Fibroblast of skin of right biceps (primary cell): ENCODE measurements at places on chromosomes 3 and 15.

DNA sequence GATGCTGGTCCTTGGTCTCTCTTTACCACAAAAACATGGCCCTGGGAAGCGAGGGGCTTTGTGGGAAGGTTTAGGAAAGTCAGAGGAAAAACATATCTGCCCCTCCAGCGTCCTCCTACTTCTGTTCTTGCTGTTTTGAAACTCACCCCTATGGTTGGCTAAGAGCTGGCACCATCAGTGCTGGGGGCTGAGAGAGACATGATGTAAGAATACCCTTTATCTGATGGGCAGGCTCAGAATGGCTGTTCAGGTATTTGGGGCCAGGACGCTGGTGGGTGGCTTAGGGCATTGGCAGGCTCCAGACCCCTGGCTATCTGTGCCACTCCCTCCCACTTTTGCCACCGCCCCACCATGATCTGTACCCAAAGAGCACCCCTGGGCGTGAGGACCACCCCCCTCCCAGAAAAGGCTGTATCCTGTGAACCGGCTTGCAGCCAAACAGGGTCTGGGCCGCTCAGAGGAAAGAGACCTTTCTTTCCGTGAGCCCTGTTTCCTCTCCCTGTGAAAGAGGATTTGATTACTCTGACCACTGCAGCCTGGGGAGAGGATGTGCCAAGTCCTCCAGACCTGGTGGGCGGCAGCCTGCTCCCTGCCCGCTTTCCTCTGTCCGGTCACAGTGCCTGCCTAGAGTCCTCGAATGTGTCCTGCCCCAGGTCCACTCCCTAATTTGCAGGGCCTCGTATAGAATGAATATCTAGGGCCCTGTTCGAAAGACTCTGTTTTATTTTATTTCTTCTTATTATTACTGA lies 61.3 kb upstream of the SLC6A6 start:
- DNase-seq = no peak

GRCh38 chr15:100902436-100903167 lies 16.6 kb upstream of the LRRK1 start:
- DNase-seq = peak; percentile 81

- no peak for DNase-seq
These were observed 54.8 kb downstream of the ZBTB38 start for GRCh38 chr3:141422961-141423582.

DNA sequence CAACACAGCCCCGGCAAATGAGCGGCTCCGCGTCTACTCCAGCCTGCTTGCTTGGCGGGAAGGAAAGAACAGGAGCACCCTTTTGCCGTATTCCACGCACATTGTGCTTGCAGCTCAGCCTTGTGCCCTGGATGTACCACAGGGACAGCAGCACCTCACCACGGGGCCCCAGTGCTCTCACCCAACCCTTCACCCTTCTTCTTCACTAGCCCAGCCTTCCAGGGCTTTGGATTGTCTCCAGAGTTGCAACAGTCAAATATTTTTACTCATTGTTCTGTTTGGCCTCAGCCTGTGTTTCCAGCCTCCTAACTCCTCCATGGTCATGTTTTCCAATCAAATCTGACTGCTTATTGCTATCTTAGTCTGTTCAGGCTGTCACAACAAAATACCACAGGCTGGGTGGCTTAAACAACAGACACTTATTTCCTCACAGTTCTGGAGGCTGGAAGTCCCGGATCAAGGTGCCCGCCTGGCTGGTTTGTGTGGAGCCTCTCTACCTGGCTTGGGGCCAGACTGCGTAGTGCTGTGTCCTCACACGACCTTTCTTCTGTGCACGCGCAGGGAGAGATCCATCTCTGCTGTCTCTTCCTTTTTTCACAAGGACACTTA lies 79.2 kb upstream of the ABHD17C start:
- peak; percentile 63 for DNase-seq

DNA sequence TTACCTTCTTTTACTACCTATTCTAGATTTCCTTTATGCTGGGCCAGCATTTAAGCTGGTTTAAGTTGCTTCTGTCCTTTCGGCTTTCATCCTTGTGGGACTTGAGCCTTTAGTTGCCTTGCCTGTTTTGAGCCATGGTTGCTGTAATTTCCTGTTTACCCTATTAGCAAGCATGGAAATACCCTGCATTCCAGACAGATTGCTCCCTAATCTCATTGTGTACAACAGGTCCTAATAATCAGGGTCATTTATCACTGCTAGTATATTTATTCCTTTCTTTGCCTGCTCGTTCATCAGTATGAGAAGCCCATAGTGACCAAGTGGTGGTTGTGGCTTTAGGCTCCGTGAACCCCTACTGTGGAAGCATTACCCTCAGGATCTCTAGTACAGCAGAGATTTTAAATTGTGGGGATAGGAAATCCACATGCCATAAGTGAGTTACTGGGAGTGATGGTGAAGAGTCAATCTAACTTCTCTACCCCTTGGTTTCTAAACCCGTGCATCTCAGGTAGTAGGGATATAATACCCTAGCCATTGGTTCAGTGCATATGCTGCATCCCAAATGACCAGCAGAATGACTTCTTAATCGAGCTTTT lies 31.9 kb downstream of the NCK1 start:
- DNase-seq = peak; percentile 50

GRCh38 chr15:75714195-75714594 lies 1.5 kb upstream of the CSPG4 start:
- DNase-seq = no peak

GRCh38 chr3:159668990-159669476 lies 319.6 kb upstream of the IL12A start:
- peak; percentile 71 for DNase-seq

DNA sequence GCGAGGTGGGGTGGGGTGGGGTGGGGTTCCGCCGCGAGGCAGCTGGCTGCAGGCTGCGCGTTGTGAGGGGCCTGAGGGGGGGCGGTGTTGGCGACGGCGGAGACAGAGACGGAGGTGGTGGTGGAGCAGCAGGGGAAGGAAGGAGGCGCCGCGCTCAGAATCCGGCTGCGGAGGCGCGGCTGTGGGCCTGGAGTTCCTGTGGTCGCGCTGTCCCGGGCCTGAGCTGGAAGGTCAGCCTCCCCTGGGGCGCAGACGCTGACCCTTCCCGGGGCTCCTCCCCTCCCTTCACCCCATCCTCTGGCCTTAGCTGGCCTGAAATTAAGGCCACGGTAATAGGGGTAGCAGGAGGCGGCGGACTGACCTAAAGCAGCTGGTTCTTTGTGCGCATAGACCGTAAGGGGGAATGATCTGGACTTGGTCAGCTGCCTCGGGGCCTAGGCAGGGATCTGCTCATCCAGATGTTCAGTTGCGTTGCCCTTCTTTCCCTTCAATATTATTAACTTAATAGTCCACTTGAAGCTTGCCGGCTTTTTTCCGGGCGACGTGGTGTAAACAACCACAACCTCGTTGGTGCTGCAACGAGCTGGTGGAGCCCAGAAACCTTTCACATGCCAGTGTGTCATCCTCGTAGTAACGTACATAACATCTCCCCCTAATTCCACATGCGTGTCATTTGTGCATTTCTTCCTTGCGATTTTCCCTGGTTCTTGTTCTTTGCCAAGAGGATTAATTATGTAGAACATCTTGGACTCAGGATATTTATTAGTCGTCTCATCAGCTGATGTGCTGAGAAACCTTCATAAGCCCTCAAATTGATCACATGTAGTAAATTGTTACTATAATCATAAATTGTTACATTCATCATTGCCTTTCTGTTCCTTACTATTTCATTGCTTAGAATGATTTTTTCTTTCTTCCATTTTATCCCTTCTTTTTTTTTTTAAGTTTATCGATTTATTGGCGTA lies 626 bp downstream of the SEC62 start:
- peak; percentile 36 for DNase-seq

DNA sequence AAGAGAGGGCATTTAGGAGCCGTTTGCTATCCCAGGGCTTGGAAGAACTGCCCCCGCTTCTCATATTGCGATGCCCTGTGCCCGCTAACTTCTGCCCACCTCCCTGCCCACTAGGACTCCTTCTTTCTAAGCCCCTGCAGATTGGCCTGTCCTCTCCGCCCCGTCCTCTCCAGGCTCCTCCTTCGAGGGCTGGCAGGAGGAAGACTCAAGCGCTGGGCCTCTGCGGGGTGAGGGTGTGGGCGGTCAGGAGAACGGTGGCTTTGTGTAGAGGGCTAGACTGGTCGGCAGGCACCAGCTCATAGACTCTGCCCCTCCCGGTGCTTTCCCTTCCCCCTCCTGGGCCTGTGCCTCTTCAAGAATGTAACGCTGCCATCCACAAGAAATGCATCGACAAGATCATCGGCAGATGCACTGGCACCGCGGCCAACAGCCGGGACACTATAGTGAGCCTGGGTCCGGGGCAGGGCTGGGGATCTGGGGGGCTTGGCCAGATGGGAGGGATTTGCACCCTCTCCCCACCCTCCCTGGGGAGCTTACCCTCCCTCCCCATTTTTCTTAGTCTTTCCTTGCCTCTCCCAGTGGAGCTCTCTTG lies 21.9 kb downstream of the PRKCD start:
- no peak for DNase-seq

GRCh38 chr15:63832620-63833019 lies 1.1 kb downstream of the HERC1 start:
- DNase-seq = no peak

- DNase-seq = no peak
These were observed 12.4 kb downstream of the MAP1A start for GRCh38 chr15:43529587-43530345.

GRCh38 chr15:77064539-77065308 lies 6.2 kb downstream of the TSPAN3 start:
- peak; percentile 44 for DNase-seq

- no peak for DNase-seq
These were observed 18.3 kb downstream of the RGMA start for GRCh38 chr15:93070551-93071296.

GRCh38 chr3:18307529-18307928 lies 117.6 kb downstream of the SATB1 start:
- no peak for DNase-seq

GRCh38 chr3:171465763-171466162 lies 5.6 kb upstream of the TNIK start:
- peak; percentile 12 for DNase-seq

DNA sequence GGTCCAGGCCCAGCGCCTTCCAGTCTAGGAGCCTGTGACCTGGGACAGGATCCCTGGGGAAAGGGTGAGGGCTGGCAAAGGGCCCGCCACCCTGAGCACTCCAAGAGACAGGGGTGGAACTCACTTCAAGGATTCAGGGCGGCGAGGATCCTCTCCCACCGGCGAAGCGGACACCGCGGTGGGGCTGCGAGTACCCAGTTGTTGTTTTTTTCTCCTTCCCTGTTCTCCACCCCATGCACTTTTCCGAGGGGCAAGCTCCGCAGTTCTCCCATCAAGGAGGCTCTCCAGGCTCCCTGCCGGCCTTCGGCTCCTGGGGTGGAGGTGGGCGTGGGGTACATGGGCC lies 387 bp upstream of the PAQR5 start:
- DNase-seq = no peak

- peak; percentile 81 for DNase-seq
These were observed 11.4 kb downstream of the CCDC14 start for GRCh38 chr3:123949641-123950040.

GRCh38 chr3:172524611-172525010 lies 1.4 kb upstream of the TNFSF10 start:
- DNase-seq = peak; percentile 63

GRCh38 chr3:65596571-65597225 lies 442.0 kb downstream of the MAGI1 start:
- DNase-seq = no peak

DNA sequence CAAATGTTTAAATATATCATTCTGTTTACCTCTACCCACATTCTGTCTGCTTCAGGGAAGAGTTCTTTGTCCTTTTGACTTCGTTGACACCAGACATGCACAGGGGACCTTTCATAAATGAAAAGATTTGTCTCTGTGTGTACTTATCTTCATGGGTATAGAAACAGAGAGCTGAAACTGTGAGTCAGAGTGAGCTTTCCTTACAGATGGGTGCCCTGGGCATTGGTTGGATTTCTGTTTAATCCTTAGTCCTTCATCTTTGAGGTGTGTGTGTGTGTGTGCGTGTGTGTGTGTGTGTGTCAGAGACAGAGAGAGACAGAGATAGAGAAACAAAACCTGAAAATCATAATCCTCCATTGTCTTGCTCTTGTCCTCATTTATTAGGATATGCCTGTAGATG lies 517.4 kb downstream of the TUSC7 start:
- DNase-seq = no peak

- no peak for DNase-seq
These were observed 86.1 kb downstream of the CHRD start for GRCh38 chr3:184465883-184466412.

GRCh38 chr15:88076328-88076727 lies 180.2 kb downstream of the NTRK3 start:
- peak; percentile 82 for DNase-seq

GRCh38 chr3:73204841-73205240 lies 143.4 kb downstream of the EBLN2 start:
- DNase-seq = no peak

DNA sequence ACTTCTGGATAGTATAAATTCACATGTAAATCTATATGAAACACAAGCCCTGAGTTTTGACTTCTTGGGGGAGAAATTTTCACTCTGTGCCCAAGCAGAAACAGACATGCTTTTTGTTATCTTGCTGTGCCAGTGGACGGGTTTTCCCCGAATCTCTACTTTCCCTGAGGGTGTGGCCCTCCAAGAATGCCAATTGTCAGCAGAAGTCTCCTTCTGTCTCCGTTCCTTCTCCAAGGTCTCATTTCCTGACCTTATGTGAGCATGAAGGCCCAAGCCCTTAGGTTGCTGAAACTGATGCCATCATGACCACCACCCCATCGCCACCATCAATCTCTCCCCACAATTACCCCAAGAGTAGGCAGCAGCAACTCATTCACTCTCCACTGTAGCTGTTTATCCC lies 253.8 kb downstream of the XXYLT1 start:
- no peak for DNase-seq

DNA sequence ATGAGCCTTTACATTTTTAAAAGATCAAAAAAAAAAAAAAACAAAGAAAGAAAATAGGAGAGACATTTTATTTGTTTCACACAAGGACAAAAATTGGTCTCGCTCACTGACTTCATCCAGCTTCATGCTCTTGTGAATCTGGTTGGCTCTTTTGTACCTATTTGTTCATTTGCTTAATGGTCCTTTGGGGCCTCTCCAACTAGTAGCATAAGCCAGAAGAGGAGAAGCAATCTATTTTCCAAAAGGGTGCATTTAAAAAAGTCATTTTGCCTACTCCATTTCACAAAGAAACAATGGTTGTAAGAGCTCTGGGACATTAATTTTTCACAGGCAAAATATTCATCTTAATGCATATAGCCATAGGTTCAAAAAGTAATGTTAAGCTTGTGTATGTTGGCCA lies 168.3 kb upstream of the ADAMTS9 start:
- DNase-seq = no peak

DNA sequence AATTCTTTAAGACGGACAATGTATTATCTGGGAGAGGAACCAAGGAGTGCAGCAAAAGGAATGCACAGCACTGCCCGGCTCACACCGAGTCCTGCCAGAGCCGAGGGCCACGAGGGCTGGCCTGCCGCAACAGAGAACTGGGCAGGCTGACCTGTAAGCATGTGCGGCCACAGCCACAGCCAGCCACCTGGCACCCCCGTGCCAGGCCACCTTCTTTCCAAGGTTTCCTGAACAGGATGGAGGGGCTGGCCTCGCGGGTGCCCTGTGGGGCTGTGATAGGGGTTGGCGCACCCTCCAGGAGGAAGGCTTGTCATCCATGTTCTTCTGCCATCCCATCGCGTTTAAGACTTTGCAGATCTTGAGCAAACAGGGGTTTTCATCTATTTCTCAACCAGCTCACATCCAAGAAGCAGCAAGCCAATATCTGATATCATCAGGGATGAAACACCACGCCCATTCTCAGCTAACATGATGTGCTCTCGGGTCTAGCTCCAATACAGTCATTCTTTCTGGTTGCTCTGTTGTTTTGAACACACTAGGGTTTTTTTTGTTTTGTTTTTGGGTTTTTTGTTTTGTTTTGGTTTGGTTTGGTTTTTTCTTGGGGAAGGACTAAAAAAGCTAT lies 10.2 kb downstream of the CA12 start:
- peak; percentile 69 for DNase-seq

- DNase-seq = no peak
These were observed 201.2 kb downstream of the SATB1 start for GRCh38 chr3:18223974-18224373.
